ENCODE measurements at places on chromosomes 3 and 15.

GRCh38 chr15:50911001-50911400 lies 2.5 kb downstream of the AP4E1 start:
- no peak for DNase-seq

DNA sequence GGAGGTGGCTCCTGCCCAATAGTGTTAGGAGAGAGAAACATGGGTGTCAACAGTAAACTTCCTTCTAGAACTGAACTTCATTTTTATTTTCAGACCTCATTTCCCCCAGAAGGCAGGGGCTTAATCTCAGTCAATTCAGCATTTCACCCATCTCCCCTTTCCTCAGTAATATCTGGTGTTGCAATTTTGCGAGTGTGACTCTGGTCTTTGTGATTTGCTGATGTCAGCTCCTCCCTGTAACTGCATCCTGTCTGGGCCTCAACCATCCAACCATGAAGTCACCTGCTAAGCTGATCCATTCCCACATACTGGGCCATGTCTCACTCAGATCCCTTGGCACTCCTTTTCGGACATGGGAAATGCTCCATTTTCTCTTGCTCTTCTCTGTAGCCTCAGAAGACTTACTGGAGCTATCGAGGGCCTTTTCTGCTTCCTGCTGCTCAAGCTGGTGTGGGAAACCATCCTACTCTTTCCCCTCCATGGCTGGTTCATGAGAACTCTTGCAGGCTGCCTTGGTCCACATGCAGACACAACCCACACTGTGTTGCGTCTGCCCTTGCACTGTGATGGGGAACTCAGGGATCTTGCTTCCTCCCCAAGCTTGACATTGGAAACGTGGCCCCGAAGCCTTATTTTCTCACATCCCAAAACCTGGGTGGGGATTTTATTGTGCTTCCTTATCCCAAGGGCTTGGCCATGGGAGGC lies 24.6 kb downstream of the CCR4 start:
- no peak for DNase-seq

- DNase-seq: no peak
These were observed 37.5 kb downstream of the EHD4 start for GRCh38 chr15:41934843-41935242.

GRCh38 chr15:57607570-57608000 lies 15.9 kb downstream of the MYZAP start:
- no peak for DNase-seq

GRCh38 chr3:106124818-106125217 lies 256.0 kb upstream of the CBLB start:
- no peak for DNase-seq

DNA sequence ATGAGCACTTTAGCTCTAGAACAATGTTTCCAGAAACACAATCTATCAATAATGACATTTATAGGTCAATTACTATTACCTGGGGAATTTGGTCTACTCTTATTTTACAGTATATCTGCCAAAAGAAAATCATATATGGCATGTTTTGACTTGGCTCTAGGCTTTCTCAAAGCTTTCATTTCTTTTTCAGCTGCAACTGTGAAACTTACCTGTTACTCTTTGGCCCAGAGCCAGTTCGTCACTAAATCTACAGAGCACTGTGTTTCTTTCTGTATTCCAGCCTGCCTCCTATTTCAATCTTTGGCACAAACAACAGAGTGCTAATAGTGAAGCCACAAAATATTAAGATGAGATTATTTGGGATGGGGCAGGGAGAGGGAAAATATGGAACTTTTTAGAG lies 76.0 kb downstream of the P2RY1 start:
- DNase-seq: no peak

DNA sequence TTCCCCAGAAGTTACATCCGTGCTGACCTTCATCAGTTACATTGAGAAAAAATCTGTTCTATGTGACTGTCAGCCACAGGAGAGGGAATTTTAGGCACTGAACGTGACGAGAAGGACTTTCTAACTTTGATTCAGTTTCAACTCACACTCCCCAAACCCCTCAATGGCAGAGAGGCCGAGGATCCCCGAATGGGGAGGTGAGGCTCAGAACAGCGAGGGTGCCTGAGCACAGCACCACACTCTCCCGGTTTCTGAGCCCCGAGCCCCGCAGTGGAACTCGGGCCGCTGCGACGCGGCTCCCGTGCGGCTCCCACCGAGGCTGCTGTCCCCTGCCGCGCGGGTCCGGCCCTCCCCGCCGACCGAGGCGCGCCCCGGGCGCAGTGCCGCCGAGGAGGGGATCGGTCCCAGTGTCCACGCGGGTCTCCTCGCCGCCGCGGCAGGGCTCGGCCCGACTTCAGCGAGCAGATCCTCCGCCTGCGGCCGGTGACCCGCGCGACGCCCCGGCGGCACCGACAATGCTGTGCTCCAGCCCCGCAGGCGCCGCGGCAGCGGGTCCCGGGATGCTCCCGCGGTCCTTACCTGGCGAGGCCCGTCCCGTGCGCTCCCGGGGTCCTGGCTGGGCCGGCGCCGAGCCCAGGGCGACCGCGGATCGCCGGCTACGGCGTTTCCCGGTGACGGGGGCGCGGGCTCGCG lies 439 bp downstream of the CTXND1 start:
- DNase-seq: no peak

- DNase-seq: no peak
These were observed 2.2 kb downstream of the VPS8 start for GRCh38 chr3:184814214-184814613.

DNA sequence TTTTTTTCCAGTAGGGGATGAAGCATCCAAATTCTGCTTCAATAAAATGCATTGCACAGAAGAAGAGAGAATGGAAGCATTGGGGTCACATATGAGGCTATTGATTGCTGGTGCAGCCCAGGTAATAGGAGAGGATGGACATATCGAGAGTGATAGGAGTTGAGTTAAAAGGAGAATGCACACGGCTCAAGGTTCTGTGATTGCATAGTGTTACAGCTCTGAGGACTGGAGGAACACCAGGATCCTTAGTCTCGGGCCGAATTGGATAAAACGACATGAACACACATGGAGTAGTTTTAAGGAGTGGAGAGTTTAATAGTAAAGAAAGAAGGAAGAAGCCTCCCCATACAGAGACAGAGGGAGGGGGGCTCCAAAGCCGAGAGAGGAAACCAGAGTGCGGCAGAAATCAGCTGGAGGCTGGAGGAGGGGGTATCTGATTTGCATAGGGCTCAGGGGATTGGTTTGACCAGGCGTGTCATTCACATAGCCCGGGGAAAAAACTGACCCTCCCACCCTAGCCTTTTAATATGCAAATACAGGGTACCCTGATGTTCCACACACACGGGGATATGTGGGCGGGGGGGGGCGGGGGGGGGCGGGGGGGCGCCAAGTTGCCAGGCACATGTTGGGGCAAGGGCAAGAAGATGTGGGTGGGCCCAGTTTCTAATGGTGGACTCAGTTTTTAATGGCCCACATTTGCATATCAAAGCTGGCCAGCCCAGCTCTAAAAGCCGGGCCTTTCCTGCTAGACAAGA lies 156.9 kb downstream of the AGBL1 start:
- DNase-seq: no peak

- no peak for DNase-seq
These were observed 144.2 kb upstream of the ARHGEF26 start for GRCh38 chr3:153976891-153977554.

DNA sequence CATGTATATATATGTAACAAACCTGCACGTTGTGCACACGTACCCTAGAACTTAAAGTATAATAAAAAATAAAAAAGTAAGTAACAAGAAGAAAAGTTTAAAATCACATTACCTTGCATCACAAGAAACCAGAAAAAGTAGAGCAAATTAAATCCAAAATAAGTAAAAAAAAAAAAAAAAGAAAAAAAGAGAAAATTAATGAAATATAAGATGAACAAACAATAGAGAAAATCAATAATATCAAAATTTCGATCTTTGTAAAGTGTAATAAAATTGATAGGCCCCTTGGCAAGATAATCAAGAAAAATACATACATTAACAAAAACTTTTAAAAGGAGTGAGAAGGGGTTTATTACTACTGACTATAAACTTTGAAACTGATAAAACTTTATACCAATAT lies 7.4 kb upstream of the BHLHE40 start:
- DNase-seq: no peak

DNA sequence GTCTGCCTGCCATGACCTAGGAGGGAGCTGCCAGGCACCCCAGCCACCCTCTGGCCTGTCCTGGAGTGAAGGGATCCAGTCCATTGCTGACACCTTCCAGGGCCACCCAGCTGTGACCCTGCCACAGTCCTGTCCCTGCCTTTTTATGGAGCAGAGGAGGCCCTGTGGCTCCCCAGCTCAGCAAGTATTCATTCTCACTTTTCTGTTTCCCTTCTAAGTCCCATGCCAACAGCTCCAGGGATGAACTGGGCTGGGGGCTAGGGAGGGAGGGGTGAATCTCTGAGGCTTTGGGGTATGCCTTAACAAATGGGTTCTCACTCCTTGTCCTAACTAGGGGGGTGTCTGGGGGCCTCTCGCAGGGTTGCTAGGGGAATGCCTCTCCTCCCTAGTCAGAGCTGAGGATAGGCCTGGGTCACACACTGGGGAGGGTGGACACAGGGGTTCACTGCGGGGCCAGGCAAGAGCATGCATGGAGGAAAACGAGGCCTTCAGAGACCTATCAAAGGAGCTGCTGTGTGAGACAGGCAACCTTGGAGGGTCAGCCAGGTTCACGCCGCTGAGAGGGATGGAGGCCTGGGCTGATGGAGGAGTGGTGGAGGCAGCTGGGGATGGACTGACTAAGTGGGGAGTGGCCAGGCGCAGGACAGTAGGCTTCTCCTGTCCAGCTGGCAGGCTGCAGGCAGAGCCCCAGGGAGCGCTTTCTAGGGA lies 31.8 kb downstream of the EPHB3 start:
- DNase-seq: no peak

DNA sequence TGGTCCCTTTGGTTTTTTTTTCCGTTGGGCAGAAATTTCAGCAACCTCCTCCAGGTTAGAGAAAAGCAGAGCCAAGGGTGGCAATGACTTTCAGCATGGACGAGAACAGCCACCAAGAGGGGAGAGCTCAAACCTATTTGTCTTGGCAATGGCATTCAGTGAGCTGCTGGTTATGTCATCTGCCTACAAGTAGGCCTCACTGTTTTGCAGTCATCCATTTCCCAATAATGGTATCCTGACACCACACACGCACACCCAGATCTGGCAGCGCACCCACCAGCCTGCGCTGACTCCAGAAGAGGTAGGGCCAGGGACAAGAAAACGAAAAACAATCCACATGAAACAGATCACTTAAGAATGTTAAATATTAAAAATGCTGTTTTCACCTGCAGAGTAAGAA lies 92.3 kb downstream of the MAGI1 start:
- no peak for DNase-seq

GRCh38 chr3:142180761-142181362 lies 31.5 kb upstream of the TFDP2 start:
- no peak for DNase-seq

GRCh38 chr3:60144071-60144470 lies 1094.2 kb upstream of the CFAP20DC start:
- no peak for DNase-seq

DNA sequence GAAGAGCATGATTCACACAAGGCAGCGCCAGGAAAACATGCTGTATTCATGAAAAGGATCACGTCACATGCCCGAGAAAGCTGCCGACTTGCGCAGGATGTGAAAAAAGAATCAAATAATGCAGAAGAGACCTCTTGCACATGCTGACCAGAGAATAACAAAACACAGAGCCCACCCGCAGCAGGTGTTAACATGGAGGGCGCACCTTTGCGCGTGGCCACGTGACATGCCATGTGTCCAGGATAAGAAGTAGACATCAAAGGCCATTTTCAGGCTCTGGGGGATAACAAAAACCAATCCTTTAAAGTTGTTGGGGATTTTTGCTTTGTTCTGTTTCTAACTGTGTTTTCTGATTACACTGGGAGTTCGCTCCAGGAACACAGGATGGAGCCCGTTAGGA lies 1332.8 kb downstream of the ZPLD1 start:
- DNase-seq: no peak

GRCh38 chr3:126448893-126449180 lies 26.9 kb downstream of the ZXDC start:
- DNase-seq: no peak

DNA sequence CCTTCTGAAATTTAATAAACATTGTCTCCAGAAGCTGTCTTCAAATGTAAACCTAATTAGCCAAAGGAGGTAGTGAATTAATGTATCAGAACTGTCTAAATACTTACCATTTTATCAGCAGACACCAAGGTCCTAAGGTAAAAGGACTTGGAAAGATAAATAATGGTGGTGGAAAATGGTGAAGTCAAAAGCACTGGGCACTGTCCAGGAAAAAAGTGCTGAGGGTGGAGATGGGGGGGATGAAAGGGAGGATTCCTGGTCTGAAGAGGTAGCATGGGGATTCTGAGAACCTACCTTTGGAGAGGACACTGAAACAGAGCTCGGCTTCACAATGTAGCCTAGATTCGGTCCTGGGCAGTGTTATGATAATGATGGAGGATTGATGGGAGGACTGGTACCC lies 149.0 kb upstream of the DPH6 start:
- DNase-seq: no peak

DNA sequence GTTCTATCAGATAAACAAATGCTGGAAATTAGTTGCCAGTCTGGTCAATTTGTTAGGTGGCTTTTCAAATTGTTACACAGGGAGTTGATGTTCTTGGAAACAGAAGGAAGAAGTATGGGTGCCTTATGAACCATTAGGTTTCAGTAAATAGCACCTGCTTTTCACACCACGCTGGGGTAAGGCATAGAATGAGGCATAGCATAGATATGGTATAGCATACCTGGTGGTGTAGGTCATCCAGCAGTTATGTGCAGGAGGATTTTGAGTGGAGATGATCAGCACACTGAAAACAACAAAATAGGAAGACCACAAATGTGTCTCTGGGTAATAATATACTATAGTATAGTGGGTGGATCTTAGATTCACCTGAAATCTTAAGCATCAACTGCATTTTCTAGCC lies 121.4 kb downstream of the GMPS start:
- no peak for DNase-seq

DNA sequence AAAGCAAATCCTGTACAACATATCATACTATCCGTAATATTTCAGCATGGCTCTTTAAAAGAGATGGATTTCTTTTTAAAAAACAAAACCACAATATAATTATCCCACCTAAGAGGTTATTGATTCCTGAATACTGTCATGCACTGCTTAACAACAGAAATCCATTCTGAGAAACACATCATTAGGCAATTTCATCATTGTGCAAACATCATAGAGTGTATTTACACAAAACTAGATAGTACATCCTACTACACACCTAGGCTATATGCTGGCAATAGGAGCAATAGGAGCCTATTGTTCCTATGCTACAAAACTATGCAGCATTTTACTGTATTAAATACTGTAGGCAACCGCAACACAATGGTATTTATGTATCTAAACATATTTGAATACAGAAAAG lies 242.0 kb downstream of the NEK10 start:
- no peak for DNase-seq

- no peak for DNase-seq
These were observed 30.4 kb downstream of the SNRPN start for GRCh38 chr15:24985224-24985623.

GRCh38 chr15:75172284-75172820 lies 29.3 kb upstream of the C15orf39 start:
- DNase-seq: no peak

DNA sequence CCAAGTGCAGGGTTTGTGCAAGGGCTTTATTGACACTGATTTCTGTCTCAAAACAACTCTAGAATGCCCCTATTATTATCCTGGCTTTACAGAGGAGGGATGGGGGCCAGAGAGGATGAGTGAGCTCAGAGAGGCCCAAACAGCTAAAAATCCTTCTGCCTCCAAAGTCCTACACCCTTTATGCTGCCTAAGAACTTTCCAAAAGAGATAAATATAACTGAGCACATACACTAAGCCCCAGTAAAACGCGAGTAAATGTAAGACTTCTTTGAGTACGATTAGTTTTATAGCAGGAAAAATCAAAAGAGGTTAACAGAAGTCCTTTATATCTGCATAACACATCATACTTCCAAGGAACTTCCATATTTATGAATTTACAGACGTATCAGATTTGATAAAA lies 149.1 kb downstream of the CTNNB1 start:
- no peak for DNase-seq

All from caudate nucleus (tissue), 63 donors.